ENCODE measurements at places on chromosomes 1 and 21.

DNA sequence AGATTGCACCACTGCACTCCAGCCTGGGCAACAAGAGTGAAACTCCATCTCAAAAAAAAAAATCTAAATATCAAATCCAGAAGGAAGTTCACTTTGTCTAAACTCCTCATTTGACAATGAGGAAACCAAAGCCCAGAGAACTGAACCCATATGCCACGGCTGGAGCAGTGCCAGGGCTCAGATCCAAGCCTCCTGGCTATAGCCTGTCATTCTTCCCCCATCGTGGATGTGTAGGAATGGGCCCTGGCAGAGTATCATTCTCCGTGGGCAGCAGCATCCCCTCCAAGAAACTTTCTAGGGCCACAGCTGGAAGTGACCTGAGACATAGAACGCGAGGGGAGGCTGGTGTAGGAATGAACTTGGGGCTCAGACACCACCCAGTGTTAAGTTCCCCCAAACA lies 47.2 kb downstream of the CAPN9 start:
- no peak for DNase-seq

DNA sequence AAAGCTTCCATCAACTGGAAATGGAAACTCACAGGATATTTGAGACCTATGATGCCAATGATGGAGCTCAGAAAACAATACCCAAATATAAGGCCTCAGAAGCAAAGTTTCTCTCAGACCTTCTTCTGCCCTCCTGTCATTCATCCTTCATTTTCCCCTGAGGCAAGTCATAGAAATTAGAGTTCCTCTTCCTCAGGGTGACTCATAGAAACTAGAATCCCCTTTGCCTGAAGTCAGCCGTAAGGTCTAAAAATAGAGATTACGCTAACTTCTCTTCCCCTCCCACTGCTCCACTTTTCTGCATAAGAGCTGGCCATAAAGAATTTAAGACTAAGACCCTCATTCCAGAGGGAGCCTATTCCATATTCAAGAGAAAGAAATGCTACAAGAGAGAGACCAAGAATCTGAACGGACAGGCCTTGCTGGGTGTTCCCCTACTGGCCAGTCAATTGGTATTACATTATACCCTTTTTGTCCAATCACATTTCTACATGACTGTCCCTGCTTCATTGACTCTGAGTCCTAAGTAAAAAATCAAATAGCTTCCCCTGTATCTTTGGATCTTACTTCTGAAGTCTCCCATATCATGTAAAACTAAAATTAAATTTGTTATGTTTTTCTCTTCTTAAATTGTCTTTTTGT lies 994.9 kb downstream of the ADGRL2 start:
- DNase-seq, result no peak

- no peak for DNase-seq
Measured at GRCh38 chr21:35646606-35647005, 413.7 kb downstream of the SETD4 start.

DNA sequence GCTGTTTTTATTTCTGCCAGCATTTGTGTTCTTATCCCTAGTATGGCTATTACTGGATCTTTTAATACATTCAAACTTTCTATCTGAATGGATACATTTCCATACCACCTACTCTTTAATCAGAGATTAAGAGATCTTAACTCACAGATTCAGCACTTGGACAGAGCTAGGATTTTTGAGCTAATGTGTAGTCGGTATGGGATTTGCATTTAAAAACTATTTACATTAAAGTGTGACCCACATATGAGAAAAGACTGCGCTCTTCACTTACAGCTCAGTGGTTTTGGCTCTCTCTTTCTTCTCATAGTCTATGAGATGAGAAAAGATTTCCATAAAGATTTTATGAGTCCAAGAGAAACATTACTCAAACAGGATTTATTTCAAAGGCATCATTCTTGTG lies 16.4 kb downstream of the HMGB4 start:
- no peak for DNase-seq

DNA sequence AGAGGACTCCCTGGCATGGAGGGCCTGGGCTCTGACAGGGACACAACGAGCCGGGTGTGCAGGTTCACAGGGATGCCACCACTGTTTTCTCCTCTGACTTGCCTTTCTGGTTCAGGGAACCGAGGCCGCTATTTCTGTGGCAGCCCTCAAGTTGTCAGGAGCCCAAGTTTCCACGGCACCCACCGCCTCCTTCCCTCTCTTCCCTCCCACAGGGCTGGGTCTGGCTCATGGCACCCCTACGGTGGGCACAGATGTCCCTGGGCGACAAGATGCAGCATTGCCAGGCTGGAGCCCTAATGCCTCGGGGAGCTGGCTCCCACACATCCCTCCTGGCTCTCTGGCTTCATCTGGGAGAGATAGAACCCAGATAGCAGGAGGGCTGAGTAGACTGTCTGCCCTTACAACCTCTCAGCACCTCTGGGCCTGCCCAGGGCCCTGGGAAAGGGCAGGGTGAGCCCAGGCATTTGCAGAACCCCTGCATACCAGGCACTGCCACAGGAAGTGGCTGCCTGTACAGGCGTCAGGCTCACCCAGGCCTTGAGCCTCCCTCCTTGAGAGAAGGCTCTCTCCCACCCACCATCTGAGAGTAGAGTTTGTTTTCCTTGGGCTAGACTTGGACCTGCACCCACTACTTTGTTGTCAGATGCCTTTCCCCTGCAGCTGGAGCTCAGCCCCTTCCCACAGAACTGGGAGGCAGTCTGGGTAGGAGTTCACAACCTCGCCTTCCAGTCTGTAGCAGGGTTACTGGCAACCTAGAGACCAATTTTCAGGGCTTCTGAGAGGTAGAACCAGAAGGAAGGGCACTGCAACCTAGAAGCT lies 20.5 kb downstream of the KCNC4 start:
- no peak for DNase-seq

- DNase-seq, result no peak
Measured at GRCh38 chr1:232789651-232790050, 15.6 kb upstream of the MAP10 start.

DNA sequence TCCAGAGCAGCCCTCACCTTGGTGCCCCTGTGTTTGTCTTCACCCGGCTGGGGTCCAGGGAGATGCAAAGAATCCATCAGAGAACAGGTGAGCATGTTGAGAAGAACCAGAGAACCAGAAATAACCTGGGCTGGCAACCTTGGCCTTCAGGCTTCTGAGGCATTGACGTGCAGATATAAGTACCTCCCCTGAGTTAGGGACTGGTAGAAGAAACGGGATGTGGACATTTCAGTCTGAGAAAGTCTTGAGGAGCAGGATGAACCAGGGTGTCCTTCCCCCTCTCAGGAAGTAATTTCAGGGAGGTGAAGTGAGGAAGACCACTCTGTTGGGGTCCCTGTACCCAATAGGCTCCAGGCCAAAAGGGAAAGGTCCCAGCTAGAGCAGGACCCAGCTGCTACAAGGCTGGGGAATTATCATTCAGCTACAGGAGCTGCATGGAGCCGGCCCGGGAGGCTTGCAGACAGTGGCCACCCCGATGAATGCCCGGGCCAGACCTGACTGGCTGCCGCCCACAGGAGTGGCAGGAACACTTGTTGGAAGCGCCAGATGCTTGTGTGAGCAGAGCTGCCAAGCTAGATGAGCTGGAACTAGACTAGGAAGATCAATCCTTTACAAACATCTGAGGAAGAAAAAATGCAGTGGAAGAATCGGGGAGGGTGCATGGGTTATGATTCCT lies 1.7 kb upstream of the AURKAIP1 start:
- DNase-seq, result no peak

GRCh38 chr1:152398812-152399698 lies 15.0 kb downstream of the CRNN start:
- DNase-seq, result no peak

GRCh38 chr21:43343095-43343991 lies 83.6 kb downstream of the SIK1 start:
- no peak for DNase-seq

- no peak for DNase-seq
Measured at GRCh38 chr21:42236014-42236413, 17.1 kb downstream of the ABCG1 start.

DNA sequence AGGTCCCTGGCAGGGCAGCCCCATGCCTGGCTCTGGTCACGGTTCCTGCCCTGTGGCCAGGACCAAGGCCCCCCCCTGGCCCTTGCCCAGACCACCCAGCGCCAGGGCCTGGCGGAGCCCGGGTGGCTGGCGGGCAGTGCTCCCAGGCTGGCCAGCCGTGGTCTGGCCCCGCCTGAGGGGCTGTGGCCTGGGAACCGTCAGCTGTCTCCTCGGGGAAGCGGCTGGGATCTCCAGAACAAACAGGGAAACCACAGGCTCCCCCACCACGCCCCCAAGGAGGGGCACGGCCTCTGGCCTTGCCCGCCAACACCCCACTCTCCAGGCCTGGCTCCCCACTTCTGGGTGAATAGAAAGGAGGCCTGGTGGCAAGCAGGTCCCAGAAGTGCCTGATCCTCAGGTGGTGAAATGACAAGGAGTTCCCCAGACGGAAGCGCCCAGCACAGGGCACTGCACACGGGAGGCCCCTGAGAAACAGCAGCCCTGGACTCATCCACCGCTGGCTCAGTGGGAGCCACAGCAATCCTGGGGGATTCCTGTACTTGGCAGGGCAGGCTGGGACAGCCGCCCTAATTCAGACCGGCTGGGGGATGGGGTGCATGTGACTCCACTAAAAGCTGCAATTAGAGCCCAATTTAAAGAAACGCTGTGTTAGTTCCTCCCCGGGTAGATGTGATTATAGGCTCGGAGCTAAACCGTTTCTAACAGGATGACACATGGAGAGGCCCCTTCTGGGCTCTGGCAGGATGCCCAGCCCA lies 78.9 kb downstream of the RAP1GAP start:
- no peak for DNase-seq

DNA sequence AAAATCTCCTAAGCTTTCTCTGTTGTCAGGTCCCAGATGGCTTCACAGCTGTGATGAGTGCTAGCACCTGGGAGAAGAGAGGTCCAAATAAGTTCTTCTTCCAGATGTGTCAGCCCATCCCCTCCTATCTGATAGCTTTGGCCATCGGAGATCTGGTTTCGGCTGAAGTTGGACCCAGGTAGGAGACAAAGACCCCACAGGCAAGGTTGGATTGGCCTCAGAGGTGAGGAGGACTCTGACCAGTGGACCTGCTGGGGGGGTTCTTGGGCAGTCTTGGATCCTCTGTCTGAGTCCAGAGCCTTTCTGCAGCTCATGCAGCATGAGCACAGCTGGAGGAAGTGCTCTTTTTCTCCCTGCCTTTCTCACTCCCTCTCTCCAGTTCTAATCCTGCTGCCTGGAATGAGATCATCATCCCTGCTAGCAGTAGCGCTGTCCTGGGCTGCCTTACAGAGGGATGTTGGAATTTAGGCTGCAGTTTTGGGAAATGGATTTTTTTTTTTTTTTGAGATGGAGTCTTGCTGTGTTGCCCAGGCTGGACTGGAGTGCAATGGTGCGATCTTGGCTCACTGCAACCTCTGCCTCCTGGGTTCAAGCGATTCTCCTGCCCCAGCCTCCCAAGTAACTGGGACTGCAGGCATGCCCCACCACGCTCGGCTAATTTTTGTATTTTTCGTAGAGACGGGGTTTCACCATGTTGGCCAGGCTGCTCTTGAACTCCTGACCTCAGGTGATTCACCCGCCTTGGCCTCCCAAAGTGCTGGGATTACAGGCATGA lies 7.1 kb downstream of the RNPEP start:
- no peak for DNase-seq

GRCh38 chr21:39456665-39457064 lies 4.9 kb downstream of the SH3BGR start:
- DNase-seq, result no peak

DNA sequence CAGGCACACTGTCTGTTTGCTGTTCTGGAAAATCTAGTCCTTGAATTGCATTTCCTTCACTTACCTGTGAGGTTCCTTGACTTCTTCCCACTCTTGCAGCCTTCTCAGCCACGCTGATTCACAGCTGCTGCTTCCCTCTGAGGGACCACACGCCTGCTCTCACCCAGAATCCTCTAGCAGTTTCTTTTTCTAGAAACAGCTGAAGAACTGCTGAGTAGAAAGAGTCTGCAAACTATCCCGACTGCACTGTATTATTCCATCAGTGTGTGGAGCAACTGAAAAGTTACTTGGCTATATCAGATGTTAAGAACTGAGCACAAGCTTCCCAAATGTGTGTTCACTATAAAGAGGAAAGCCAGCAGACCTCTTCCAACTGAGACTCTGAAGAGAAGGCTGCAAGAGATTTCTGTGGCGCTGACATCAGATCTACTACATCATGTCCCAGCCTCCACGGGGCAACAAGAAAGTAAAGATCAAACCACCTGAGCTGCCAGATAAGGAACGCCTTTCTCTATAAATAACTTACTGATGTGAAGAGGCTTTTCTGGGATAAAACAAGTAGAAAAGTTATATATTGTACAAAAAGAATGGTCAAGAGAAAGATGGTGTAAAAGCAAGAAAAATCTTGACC lies 226.6 kb downstream of the RERE start:
- DNase-seq, result no peak

DNA sequence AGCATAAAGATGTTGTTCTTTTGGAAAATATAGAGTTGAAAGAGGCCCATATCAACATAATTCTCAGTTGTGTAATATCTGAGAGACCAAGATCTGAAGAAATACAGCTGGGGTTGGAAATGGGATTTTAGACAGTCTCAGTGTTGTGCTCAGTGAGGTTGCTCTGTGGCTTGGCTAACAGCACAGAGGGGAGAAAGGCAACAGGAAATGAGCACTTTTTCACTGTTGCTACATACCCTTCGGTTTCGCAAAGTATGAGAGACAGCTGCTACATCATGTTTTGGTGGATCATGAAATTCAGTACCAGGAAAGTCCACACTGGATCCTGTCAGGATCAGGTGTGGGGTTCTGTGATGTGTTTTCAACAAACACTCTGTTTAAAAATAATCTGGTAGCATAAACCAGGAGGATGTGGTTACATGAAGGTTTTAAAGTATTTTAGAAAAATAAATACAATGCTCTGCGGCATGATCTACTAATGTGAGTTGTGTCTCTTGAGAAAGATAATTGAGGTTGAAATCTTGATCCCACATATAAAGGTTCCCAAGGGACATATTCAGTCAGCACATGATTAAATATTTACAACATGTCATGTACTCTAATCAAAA lies 7.0 kb upstream of the GPR88 start:
- DNase-seq, result no peak

DNA sequence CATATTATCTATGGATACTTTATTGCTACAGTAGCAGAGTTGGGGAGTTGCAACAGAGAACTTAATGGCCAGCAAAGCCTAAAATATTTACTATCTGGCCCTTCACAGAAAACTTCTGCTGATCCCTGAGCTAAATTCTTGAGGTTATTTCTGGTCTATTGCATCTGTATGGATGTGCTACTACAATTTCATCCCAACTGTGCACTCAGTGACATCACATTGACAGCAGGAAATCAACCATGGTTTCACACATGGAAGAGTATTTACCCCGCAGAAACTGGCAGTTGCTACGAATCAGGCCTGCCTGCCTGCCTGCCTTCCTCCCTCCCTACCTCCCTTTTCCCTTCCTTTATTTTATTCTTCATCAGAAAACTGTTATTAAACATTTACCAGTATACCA lies 12.1 kb downstream of the CLCA2 start:
- DNase-seq, result no peak

DNA sequence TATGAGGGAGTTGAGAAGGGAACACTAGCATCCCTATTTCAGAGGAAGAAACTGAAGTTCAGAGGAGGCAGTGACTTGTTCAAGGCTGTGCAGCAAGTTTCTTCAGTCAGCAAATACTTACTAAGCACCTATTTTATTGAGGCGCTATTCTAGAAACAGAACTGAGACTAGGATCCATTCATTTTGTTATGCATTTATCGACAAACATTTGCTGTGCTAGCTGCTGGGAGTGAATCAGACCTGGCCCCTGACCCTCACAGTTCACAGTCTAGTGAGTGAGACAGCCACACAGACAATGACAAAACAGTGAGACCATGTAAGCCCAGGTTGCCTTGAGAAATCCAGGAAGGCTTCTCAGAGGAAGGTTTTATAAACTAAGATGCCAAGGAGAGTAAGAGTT lies 28.2 kb downstream of the TRIM62 start:
- no peak for DNase-seq

- DNase-seq, result no peak
Measured at GRCh38 chr1:156709757-156710489, 4.5 kb upstream of the CRABP2 start.
